Esophagus muscularis mucosa (tissue), 4 donors: ENCODE measurements at places on chromosomes 7 and 10.

DNA sequence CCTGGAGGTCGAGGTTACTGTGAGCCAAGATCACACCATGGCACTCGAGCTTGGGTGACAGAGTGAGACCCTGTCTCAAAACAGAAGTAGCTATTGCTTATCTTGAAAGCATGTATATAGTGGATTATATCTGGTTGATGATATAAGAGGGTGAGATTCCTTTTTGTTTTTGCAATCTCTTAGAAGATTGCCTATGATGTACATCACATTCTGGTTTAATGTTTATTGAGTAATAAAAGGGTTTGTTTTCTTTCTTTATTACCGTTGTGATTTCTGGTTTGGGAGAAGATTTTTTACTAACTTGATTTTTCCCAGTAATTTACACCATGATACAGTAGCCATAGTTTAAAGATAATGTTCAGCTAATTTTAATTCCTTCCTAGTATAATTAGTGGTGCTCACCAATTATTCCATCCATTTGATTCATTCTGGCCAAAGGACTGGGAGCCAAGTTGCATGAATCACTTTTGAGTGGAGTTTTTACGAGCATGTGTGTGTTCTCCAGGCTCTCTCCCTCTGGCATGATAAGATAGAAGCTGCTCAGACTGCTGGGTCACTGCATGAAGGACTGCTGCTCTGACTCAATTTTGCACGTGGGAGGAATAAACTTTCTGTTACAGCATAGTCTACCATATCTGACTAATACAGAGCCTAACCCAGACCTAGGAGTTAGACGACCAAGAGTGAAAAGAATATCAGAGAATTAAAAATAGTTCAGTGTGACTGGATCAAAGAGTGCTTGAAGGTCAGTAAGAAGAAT is 13.5 kb upstream of the TSPAN13 start:
- DNase-seq: no peak

DNA sequence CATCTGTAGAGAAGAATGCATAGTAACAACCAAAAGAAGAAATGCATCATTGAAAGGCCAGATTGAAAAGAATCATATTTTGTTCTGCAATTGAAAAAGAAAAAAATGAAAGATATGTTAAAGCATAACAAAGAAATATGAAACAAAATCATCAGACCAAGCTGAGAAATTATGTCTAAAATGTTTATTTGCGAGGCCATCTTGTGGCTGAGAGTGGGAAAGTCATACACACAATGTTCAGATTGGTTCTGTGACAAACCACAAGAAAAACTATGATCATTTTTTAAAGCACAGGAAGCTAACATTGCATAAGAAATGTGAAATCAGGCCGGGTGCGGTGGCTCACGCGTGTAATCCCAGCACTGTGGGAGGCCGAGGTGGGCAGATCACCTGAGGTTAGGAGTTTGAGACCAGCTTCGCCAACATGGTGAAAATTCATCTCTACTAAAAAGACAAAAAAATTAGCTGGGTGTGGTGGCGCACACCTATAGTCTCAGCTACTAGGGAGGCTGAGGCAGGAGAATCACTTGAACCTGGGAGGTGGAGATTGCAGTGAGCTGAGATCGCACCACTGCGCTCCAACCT is 36.6 kb downstream of the ABCB5 start:
- DNase-seq: no peak

- no peak for DNase-seq
Observed at GRCh38 chr7:93442478-93443224, 131.9 kb downstream of the CALCR start.

GRCh38 chr10:6657669-6658068 is 77.6 kb upstream of the PRKCQ start:
- DNase-seq: no peak

GRCh38 chr7:2628891-2629290 is 2.9 kb upstream of the TTYH3 start:
- no peak for DNase-seq

GRCh38 chr10:89582022-89582421 is 46.6 kb upstream of the SLC16A12 start:
- no peak for DNase-seq

DNA sequence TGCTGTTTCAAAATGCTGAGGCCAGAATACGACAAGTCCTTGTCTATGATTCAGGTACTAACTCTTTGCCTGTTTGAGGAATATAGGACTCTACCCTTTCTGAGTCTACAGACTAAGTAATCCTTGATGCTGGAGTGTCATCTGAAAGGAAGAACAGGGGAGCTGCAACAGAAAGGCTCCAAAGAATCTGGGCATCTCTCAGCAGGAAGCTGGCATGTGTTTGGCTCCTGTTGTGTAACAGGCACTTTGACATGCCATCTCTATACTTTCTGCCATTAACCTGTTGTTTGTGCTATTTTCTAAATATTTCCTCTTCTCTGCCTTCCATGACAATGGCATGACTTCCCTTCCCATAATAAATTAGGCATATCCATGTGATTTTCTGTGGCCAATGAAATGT is 409.5 kb downstream of the ADRA2A start:
- DNase-seq: peak; percentile 17

DNA sequence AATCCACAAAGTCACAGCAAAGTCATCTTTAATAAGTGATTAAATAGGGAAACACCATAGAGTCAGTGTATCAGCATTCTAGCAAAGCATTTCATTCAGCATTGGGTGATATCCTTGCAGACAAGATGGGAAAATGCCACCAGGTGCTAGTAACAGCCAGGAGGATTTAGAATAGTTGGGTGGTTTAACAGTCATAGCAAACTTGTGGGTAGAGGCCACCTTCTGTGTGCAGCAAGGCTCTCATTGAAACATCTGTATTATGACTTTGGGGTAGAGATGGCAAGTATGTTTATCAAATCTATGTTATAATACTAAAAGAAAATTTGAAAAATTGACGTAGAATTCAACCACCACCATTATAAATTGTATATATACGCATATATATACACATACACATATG is 26.4 kb upstream of the ADO start:
- DNase-seq: no peak

- no peak for DNase-seq
Observed at GRCh38 chr7:44972562-44972961, 6.3 kb downstream of the MYO1G start.

DNA sequence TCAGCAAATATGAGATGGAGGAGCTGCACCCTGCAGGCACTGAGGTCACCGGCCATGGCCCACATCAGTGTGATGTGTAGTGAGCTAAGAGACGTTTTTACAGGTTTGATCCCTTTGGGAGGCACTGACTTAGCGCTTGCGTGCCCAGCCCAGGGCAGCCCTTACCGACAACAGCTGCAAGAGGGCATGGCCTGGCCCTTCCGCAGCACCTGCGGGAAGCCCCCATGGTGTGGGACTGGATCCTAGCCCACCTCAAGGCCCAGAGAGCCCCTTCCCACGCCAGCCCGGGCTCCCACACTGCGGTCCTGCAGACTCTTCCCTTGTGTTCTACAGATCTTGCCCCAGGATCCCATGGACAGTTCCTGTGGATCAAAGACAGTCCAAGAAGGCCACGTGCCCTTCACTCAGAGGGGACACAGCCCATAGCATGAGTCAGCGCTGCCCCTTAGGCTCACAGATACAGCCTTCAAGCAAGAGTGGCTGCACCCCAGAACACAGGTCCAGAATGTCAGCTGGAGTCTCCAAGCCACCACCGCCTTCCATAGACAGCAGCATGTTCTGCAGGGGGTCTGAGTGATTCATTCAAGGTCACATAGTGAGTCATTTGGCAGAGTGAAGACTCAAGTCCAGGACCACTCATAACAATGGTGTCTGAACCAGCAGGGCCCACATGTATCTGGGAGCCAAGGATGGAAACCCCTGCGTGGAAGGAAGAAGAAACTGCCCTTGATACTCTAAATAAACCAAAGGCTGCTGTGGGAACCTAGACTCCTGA is 25.4 kb downstream of the TLL2 start:
- no peak for DNase-seq

- no peak for DNase-seq
Observed at GRCh38 chr7:118758582-118758981, 534.1 kb downstream of the ANKRD7 start.

DNA sequence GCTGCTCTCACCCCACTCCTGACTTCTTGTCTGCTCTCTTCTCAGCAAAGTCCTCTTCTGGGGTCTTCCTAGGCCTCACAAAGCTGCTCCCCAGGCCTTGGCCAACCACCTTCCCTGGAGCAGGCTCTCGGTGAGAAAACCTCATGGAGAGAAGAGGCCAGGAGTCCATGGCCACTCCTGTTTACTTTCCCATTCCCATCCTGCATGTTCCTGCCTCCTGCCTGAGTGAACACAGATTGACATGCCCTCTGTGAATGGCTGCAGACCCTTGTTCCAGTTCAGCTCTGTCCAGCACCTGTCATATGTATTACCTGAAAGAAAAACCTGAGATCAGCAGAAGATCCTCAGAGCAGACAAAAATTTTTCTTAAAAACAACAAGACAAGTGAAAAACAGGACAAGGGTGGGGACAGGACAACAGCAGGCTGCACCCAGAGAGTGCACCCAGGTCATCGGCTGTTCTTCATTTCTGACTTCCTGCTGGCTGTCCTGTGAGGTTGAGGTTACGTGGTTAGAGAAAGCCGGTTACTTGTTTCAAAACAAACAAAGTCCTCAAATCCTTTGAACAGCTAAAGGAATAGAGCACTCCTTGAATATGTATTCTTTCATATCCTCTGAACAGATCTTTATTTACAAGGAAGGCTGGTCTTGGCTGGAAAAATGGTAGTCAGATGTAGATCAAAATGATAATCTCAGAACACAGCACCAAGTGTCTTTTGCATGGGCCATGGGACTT is 34.0 kb upstream of the DLD start:
- DNase-seq: no peak

GRCh38 chr7:101225650-101226049 is 7.7 kb downstream of the ZNHIT1 start:
- no peak for DNase-seq

- no peak for DNase-seq
Observed at GRCh38 chr10:62511238-62511637, 137.1 kb downstream of the ZNF365 start.

DNA sequence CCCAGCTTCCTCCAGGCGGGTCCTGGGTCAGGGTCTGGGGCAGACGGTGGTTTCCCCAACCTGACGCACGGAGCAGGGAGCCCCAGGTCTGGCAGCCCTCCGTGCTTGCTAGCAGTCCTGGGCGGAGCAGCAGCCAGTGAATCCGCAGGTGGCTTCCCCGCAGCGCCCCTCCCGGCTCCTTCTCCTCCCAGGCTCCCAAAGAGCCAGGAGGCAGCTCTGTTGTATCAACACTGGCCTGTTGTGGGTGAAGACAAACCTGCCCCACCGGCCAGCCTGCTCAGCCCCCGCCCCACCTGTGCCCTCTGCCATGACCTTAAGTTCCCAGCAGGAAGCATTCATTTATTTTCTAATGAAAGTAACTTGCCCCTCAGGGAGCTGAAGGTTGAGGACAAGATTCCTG is 24.0 kb upstream of the TMEM213 start:
- no peak for DNase-seq

DNA sequence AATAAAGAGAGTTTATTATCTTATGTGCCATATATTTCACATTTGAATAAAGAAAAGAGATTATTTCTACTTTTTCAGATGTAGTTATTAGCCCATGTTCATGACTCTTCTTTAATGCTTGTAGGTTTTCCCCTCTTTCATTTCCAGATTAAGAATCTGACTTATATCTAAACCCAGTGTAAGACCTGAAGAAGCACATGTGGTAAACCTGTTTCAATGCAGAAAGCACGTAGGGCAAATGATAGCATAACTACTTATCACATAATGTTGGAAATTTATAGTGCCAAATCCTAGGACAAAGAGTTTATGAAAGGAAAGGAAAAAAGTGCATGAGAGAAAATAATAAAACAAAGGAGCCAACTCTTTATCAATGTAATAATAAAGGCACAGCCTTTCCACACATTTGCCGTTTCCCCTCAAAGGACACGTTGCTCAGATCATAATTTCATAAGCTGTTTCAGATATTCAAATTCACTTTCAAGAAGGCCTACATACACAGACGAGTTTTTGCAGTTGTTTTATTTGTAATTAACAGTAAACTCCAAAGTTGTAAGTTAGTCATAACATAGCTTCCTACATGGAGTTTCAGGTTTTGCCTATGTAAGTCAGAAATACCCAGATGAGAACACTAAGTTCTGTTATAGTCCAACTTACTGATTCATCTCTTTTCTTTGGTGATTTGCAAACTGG is 88.8 kb upstream of the MDFIC start:
- DNase-seq: no peak

- no peak for DNase-seq
Observed at GRCh38 chr7:29418651-29419050, 145.0 kb upstream of the PRR15 start.

DNA sequence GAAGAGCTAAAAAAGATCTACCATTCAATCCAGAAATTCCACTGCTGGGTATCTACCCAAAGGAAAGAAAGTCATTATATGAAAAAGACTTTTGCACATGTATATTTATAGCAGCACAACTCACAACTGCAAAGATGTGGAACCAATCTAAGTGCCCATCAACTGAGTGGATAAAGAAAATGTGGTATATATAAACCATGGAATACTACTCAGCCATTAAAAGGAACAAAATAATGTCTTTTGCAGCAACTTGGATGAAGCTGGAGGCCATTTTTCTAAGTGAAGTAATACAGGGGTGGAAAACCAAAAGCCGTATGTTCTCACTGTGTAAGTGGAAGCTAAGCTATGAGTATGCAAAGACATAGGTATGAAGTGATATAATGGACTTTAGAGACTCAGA is 3.0 kb downstream of the ANXA7 start:
- no peak for DNase-seq

- DNase-seq: no peak
Observed at GRCh38 chr7:96143495-96144259, 178.2 kb downstream of the SLC25A13 start.

GRCh38 chr7:113078331-113078730 is 8.3 kb downstream of the GPR85 start:
- no peak for DNase-seq

- DNase-seq: no peak
Observed at GRCh38 chr10:126521399-126521798, 133.1 kb upstream of the ADAM12 start.

DNA sequence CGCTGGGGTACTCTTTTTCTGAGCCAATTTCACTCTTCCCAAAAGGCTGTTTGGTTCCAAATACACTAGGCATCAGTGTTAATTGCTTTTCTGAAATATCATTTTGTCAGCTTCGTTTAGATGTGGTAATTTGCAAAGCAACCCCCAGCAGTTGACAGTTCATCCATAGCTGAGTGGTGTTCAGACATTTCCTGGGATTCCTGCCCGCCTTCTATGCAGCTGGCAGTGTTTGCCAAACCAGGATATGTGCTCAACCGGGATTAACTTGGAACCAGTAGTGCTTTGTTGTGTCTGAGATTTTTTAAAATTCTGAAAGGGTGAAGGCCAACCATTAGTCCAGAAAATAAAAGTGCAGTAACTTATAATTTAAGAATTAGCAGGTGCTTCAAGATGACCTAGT is 25.2 kb upstream of the MKLN1 start:
- DNase-seq: no peak
